GM06990 (cell line): ENCODE measurements at places on chromosomes 1 and 21.

DNA sequence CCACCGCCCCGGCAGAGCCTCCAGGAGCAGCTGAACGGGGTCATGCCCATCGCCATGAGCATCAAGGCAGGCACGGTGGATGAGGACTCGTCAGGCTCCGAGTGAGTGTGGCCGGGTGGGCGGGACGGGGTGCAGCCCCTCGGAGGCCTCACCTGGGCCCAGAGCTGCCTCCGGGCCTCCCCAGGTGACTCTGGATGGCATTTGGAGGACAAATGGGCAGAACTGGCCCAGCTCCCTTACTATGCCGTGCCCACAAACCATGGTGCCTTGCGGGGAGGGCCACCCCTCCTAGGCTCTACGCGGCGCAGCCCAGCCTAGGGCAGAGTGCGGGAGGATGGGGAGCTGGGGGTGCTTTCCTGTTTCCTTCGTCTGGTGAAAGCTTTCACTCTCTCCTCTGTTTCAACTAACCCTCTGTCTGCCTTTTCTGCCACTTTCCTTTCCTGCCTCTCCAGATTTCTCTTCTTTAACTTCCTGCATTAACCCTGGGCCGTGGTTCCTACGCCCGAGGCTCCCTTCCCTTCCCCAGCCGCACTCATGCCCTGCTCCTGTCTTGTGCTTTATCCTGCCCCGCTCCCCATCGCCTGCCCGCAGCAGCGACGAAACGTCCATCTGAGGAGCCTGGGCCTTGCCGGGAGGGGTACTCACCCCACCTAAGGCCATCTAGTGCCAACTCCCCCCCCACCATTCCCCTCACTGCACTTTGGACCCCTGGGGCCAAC, 9.2 kb downstream of the PSRC1 start:
- DNase-seq, result no peak

- peak; percentile 15 for DNase-seq
Measured at GRCh38 chr1:43705334-43705733, 2.0 kb upstream of the ST3GAL3 start.

DNA sequence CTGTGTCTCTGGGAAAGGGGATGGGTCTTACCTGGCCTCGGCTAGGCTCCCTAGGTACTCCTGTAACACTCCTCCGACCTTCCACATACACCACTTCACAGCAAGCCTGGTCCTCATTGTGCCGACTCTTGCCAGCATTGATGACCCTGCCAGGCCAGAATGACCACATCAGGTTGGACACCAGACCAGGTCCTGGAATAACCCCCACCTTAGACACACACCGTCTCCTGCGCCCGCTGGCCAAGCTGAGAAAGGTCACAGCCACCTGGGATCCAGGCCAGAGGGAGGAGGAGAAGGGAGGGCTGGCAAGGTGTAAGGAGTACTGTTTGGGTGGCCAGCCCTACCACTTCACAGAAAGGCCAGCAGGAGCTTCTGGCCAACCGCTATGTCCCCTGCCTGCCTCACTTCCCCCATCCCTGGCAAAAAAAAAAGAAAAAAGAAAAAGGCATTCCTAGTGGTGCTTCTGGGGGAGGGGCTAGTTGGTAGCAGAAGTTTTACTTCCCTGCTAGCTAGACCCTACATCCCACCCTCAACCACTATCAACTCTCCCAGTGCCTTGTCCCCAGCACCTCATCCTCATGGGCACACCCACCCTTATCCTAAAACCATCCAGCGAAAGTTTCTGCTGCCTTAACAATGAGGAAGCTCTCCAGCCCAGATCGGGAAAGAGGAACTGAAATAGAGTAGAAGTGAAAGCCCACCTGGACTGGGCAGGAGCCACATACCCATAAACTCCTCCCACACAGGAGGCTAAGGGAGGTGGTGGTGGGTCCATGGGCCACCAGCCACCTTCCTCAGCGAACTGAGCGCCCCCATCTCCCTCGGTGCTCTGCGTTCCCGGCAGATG, 1.4 kb downstream of the PPM1J start:
- DNase-seq, result peak; percentile 47

GRCh38 chr21:37737507-37737906, 178.8 kb downstream of the KCNJ6 start:
- DNase-seq, result no peak

GRCh38 chr1:161164901-161165610, 1.2 kb upstream of the PPOX start:
- no peak for DNase-seq

- no peak for DNase-seq
Measured at GRCh38 chr1:186783193-186783592, 45.6 kb upstream of the PLA2G4A start.

GRCh38 chr1:41805771-41806471, 112.8 kb downstream of the HIVEP3 start:
- no peak for DNase-seq

- no peak for DNase-seq
Measured at GRCh38 chr1:155801149-155801548, 55.9 kb downstream of the GON4L start.

DNA sequence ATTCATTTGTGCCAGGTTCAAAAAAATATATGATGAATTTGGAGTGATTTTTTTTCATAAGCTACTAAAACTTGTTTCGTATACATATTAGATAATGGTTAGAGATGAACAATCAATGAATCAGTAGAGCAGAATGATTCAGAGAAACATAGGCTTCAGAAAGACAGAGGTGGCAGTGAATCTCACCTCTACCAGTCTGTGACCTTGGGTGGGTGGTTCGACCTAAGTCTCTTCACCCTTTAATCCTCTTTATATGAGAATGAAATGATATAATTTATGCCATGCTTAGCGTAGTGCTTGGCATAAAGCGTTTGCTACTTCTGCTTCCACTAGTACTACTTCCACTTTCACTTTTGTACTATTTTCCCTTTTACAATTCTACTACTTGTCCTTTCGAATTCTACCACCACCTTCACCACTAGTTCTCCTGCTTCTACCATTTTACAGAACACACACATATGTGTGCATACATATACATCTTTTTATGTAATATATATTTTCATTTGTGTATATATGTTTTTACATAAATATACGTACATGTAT, 45.1 kb downstream of the FYB2 start:
- DNase-seq, result no peak

DNA sequence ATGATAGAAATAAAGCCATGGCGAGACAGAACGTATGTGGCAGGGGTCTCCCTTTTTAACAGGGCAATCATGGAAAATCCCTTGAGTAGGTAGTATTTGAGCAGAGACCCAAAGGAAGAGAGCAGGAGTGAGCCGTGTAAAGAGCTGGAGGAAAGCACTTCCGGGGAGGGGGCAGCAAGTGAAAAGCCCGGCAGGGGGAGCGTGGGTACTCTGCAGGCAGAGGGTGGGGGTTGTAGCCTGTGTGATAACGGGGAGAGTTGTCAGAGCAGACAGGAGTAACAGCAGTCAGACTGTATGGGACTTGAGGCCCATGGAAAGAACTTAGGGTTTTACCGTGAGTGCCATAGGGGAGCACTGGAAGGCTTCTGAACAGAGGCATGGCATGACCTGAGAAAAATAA, 51.1 kb upstream of the LDLRAP1 start:
- no peak for DNase-seq

DNA sequence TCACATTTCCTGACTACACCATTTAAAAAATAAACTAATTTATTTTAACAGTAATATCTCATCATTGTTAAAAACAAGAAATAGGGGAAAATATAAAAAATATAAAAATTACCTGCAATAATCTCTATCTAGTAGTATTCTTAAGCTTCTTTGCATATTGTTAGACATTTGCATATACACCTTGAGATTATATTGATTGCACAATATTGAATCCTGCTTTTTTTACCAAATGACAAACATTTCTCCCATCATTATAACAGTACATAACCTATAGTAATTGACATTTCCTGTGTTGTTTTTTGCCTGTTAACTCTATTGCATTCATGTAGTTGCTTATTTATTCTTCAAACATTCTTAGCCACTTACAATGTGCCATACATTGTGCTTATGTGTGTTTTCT, 11.7 kb upstream of the CR1L start:
- DNase-seq, result no peak

GRCh38 chr21:42393443-42393950, 2.4 kb downstream of the TMPRSS3 start:
- no peak for DNase-seq

GRCh38 chr21:24265987-24266386, 1341.3 kb downstream of the MRPL39 start:
- no peak for DNase-seq

- DNase-seq, result no peak
Measured at GRCh38 chr1:151639466-151639865, 27.6 kb downstream of the SNX27 start.

- no peak for DNase-seq
Measured at GRCh38 chr21:34811368-34811767, 142.6 kb downstream of the CLIC6 start.

- DNase-seq, result peak; percentile 18
Measured at GRCh38 chr1:179550746-179551682, 24.7 kb downstream of the NPHS2 start.

DNA sequence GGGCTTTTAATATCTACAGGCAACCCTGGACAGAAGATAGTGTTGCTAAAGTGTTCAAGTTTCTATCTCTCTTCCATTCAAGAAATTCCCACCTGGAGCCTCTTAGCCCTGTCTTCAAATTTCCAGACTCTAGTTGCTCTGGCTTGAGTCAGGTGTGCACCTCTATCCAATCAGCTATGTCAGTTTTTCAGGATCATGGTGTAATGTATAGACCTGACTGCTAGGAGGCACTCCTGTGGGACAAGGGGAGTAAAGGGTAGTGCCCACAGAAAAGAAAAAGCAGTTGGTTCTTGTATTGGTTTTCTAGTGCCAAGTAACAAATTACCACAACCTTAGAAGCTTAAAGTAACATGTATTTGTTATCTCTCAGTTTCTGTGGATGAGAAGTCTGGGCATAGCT, 6.2 kb upstream of the ZRANB2 start:
- no peak for DNase-seq

- no peak for DNase-seq
Measured at GRCh38 chr1:8742022-8742924, 75.2 kb downstream of the RERE start.

DNA sequence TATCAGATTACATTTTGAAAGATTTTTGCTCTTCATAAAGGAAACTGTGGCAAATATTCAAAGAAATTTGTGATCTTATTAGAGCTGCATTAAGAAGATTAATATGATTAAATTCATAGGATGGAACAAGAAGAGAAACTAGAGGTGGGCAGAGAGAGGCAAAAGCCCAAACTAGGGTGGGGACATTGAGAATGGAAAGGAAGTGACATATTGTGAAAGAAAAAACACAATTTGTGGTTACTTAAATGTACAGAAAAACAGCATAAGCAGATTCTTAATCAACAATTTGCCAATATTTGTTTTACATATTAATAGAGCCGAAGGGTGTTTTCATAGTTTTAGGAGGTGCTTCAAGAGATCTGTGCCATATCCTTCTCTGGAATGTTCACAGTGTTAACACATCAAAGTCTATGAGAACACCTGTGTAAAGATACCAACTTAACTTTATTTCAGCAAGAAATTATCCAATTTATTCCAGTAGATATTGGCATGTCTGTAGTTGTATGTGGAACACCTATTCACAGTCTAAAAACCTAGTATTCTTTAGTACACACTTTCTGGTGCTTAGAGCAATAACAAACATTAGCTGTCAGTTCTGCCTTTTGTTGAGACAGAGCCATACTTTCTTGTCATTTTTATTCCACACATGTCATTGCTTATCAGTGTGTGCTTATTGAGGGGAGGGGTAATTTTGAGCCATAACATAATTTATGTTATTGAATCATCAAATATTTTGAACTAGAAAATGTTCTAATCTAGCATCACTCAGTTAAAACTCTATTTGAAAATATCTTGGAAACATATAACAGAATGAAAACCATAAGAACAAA, 401.5 kb downstream of the PTPRC start:
- no peak for DNase-seq

GRCh38 chr21:30718239-30718909, at the start of gene KRTAP21-3:
Gene KRTAP21-3, minus strand, starts transcription at chr21:30718777. Its CDS starts 18 bp downstream, at chr21:30718759.
- no peak for DNase-seq

DNA sequence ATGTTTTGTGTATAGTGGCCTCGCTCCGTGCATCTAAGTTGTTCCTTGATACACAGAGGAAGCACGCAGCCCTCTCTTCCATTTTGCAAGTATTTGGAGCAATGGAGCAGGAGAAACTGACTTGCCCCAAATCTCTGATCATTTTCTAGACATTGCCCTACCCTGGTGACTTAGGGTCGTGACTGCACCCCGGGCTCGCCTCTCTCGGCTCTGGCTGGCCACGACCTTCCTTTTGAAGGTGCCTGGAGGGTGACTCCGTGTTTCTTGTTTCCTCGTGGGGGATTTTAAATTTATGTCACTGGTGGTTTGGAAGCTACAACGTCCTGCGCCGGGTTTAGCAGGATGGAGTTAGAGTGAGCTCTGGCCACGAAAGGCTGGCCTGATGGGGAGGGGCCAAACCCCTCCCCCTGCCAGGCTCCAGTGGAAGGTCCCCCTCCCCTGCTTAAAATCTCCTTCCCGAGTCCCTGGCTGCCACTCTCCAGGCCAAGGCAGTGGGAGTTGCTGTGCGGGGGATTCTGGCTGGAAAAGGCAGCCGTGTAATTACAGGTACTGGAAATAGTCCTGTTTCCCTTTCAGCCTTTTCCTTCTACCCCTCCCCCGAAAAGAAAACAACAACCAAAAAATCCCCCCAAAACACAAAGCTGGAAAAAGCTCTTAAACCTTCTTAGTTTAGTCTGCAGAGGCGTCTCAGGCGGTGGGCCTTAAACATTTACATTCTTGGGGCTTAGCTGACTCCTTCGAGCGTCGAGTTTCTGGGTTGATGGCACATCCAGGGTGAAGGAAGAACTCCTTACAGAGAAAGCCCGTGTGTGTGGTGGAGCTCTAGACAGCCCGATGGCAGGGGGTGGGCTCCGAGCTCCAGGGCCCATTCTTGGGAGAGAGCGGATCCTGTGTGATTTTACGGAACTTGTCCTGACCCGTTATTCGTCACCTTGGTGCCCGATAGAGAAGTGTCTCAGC, 28.1 kb downstream of the SPSB1 start:
- no peak for DNase-seq

- no peak for DNase-seq
Measured at GRCh38 chr1:211724687-211725196, 49.3 kb upstream of the NEK2 start.

- no peak for DNase-seq
Measured at GRCh38 chr1:100458661-100459357, 79.1 kb upstream of the GPR88 start.

GRCh38 chr1:10833630-10834557, 37.4 kb upstream of the CASZ1 start:
- DNase-seq, result no peak

DNA sequence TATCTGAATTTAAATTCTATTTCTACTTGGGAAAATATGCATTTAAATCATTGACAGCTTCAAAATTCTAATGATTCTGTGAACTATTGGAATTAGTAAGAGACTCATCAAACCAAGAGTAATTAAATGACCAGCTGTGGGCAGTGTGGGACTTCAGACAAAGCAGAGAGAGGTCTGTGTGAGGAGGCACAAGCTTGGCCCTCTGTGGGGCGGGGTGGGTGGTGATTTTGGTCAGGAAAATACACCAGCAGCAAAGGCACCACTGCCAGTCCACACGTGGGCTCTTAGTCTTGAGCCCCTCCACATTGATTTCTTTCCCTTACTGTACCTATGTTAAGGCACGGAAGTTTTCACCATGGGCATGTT, 39.2 kb upstream of the RAB4A start:
- no peak for DNase-seq

- DNase-seq, result peak; percentile 50
Measured at GRCh38 chr1:119565131-119565772, 58.2 kb downstream of the HSD3B1 start.

GRCh38 chr1:201713086-201713810, 115.7 kb upstream of the IPO9 start:
- no peak for DNase-seq

- peak; percentile 72 for DNase-seq
Measured at GRCh38 chr1:66439031-66439740, 94.8 kb upstream of the SGIP1 start.
